ENCODE measurements at places on chromosomes 16 and 17. TPM values are rescaled to one million over a fixed set of nuclear protein-coding genes. Genes with fewer than 3 reads are reported as not detected.

The HSD17B1 gene
- total RNA-seq: 0.47 TPM

DNA sequence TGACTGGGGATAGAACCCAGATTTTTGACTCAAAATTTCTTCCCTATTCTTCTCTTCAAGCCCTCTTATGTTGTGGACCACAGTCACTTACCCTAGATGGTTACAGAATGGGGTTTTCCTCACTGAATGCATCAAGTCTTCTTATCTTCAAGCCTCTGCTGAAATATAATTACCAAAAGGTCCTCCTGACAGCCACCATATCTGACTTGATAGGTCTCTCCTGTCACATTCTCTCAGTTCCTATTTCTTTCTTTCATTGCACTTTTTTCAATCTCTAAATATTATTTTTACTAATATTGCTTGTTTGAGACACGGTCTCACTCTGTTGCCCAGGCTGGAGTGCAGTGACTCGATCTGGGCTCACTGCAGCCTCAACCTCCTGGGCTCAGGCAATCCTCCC, 1.1 kb upstream of the COPZ2 start:
- DNase-seq: no peak

DNA sequence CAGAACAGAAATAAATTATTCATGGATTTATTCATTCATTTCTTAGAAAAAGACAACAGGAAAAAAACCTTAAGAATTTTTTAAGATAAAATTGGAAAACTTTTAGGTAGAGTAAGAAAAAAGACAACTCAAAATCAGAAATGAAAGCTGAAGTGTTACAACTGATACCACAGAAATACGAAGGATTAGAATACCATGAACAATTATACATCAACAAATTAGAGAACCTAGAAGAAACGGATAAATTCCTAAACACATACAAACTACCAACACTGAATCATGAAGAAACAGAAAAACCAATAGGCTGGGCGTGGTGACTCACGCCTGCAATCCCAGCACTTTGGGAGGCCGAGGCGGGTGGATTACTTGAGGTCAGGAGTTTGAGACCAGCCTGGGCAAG, 27.8 kb downstream of the CTRB2 start:
- DNase-seq: no peak

GRCh38 chr17:54785643-54786268, 114.9 kb upstream of the TOM1L1 start:
- DNase-seq: no peak

GRCh38 chr16:26857371-26857770, 209.4 kb upstream of the C16orf82 start:
- no peak for DNase-seq

The HSPB9 gene
- total RNA-seq: not detected

The ZNF646 gene
- total RNA-seq: 6.4 TPM

GRCh38 chr17:29559640-29560039, 7.2 kb downstream of the ABHD15 start:
- no peak for DNase-seq

DNA sequence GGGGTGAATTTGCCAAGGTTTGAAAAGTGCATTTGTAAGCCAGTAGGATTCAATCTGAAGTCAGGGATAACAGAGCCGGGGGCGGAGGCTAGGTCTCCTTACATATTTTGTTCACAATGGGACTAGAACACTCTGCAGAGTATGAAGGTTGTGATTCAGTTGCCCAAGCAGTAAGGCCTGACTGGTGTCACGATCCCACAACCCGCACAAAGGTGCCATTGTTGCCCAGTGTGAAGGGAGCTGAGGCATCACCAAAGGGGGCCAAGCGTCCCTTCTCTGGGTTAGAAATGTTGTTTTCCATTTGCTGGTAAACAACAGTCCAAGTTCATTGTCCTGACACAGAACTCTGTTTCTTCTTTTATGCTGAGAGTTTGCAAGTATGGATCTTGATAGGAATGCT, 471.8 kb downstream of the MAF start:
- no peak for DNase-seq

- no peak for DNase-seq
These were observed 6.8 kb downstream of the ANKFY1 start for GRCh38 chr17:4256952-4257351.

GRCh38 chr16:56836410-56837230, 28.4 kb upstream of the SLC12A3 start:
- no peak for DNase-seq

DNA sequence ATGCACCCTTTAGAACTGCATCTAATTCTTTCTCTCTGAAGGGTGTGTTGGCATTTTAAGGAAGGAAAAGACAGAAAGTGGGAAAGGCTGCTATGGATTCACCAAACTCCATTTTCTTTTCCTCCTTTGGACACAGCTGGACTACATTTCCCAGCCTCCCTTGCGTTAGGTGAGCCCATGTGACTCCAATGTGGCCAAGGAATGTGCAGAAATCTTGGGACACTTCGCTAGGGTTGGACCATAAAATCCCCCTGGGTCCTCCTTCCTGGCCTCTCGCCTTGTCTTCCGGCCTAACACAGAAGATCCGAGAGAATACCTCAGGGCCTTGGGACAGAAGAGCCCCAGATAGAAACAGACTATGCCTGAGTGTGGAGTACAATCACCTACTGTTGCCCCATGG, 56.3 kb downstream of the ABCC12 start:
- no peak for DNase-seq

The CD300E gene
- not detected for total RNA-seq

DNA sequence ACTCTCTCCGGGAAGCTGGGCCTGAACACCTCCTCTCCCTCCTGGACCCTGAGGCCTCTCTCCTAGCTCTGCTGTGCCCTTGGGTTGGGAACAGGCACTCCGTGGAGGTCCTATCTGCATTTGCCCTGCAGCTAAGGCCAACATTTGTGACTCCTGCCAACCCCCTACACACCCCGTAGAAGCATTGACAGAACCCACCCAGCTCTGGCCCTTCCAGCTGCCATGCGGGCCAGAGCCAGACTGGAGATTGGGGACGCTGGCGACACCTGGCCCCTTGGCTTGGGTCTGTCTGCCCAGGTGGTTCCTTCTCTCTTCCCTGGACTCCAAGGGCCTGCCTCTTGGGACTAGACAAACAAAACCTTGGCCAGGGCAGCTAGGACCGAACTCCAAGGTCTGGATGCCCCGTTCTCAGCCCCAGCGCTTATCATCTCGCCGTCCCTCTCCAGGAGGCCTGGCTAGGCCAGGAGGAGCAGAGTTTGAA, 644 bp upstream of the RHBDF2 start:
- DNase-seq: no peak

- DNase-seq: no peak
These were observed 4.9 kb downstream of the NQO1 start for GRCh38 chr16:69721441-69721957.

GRCh38 chr16:57538235-57538721, 1.9 kb upstream of the CCDC102A start:
- no peak for DNase-seq

GRCh38 chr16:70694088-70694867, 8.4 kb upstream of the MTSS2 start:
- peak; percentile 48 for DNase-seq

DNA sequence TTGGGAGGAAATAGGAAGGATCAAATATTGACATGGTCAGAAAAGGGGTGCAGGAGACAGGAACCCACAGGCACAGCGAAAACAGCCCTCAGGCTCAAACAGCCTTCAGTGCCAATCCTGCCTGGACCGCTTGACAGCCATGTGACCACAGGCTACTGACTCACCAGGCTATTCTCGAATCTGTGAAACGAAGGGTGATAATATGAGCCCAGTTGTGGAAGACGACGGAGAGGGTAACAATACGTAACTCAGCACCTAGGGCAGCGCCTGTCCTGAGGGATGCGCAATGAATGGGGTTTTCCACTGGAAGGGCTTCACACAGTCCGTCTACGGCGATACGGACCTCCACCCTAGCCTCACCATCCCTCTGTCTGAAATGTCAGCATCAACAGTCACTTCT, 117.3 kb upstream of the RCVRN start:
- peak; percentile 7 for DNase-seq

Data from H4 (cell line).